ENCODE measurements at places on chromosomes 3 and 15.
A peak's percentile ranks its signal among the peaks of the same experiment; 100 is the strongest.

DNA sequence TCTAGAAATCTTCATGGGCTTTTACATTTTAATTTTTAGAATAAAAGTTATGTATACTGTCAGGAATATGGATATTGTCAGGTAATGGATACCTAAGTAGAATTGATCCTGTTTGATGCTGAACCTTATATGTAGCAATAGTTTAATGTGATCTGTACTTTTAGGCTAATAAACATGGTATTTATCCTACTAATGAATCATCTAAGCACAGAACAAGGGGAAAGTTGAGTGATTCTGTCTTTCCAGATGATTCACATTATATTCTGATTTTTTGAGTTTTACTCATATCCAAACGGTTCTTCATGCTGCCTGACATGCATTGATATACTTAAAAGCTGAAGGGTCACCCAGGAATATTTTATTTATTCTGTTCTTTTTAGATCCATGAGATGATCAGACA is 34.5 kb downstream of the FANCI start:
- no peak for DNase-seq

DNA sequence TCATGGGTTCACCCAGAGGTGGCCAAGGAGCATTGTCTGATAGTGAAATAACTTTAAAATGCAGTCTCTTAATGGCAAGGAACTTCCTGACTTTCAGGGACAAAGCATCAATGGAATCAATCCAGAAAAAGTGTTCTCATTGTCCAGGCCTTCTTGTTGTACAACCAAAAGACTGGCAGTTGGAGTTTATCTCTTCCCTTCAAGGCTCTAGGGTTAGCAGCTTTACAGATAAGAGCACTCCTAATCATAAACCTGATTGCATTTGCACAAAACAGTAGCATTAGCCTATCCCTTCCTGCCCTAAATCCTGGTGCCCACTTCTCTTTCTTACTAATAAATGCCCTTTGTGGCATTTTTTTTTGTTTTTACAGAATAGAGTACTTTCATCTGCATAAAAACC is 43.3 kb upstream of the VIPR1 start:
- DNase-seq = no peak

GRCh38 chr3:9206287-9206686 is 43.2 kb downstream of the SRGAP3 start:
- no peak for DNase-seq

GRCh38 chr3:46094506-46094905 is 67.2 kb upstream of the XCR1 start:
- DNase-seq = no peak

GRCh38 chr15:77042955-77043920 is 27.7 kb downstream of the TSPAN3 start:
- no peak for DNase-seq

- no peak for DNase-seq
Measured at GRCh38 chr3:130649061-130649654, 97.5 kb downstream of the PIK3R4 start.

GRCh38 chr3:23206366-23206765 is 3.2 kb downstream of the UBE2E2 start:
- DNase-seq = no peak

GRCh38 chr15:59339252-59339672 is 33.4 kb downstream of the MYO1E start:
- DNase-seq = no peak

DNA sequence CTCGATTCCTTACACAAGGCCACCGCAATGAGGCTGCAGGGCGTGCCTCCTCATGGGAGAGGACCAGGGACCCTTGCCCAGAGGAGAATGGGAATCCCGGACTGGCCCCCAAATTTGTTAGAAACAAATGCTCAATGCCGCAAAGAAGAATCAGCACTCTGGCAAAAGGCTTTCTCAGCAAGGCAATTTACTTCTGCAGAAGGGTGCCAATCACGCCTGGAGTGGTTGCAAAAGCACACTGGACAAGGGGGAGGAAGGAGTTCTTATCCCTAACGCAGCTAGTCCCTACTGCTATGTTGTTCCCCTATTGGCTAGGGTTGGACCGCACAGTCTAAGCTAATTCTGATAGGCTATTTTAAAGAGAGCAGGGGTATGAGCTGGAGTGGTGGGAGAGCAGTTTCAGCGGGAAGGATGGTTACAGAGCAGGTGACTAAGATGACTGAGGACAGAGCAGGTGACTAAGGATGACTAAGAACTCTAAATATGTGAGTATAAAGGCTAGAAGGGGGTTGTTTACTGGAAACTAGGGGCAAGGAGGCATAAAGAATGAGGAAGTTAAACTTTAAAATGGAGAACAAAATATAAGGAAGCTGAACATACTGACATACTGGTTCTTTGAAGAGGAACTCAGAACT is 48.5 kb downstream of the KATNBL1 start:
- DNase-seq = no peak

DNA sequence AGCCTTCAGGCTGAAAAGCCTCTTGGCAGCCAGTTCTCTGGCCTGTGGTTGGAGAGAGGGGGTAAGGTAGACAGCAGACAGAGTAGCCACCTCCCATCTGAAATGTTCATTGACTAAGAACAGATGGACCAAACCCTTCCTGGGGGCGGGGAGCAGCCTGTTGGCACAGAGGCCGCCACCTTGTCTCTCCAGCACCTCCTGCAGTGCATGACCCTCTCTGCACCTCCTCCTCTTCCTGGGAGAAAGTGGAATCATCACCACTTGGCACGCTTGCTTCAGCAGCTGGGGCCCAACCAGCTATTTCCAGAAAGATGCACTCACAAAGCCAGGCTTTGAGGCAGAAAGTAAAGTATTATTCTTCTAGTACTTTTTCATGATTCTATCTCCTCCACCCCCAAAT is 313.4 kb upstream of the CHRM5 start:
- DNase-seq = no peak

- DNase-seq = no peak
Measured at GRCh38 chr3:32954506-32954905, 3.1 kb downstream of the CCR4 start.

GRCh38 chr15:39585871-39586301 is 5.0 kb downstream of the THBS1 start:
- no peak for DNase-seq

DNA sequence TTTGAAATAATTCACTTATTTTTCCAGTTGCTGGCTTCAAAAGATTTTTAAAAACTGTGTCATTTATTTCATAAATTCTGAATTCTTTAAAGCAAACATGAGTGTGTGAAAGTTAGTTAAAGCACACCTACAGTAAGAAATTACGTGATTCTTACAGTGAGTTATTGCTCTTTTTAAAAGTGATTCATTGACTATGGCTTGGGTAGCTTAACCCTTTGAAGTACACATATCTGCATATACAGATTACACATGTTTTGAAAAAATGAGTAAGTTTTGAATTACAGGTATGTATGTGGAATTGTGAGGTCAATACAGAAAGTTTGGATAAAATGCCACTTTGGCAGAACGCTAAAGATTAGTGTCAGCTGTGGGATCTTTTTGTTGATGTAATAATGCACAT is 64.5 kb upstream of the MBNL1 start:
- DNase-seq = no peak

GRCh38 chr3:178454726-178455125 is 81.5 kb upstream of the KCNMB2 start:
- DNase-seq = no peak

- DNase-seq = no peak
Measured at GRCh38 chr15:23518104-23518503, 47.4 kb upstream of the MKRN3 start.

DNA sequence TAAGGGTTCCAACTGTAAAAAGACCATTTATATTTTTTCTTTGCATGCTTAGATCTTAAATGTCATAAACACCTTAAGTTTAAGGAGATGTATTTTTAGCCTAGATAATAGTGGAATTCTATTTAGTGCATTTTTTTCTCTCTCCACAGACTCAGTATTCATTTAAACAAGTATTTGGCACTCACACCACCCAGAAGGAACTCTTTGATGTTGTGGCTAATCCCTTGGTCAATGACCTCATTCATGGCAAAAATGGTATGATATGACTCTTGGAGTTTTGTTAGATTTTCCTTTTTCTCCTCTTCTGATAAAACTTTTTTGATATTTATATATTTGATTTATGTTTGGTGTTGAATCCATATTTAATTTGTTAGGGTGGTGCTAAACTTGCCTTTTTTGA is 7.3 kb downstream of the KIF23 start:
- DNase-seq = no peak

DNA sequence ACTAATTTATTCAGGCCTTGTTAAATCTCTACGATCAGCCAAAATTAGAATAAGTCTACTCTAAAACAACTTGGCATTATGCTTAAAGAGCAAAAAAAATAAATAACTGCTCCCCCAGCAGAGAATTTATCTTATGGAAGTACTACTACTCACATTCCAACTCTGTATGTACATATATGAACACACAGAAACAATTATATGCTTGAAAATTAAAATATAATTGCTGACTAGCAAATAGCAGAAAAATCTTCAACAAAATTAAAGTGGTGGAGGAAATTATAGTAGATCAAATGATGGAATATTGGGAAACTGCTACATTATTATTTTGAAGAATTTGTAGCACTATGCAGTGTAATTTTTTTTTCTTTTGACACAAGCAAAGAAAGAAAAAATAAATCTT is 580.9 kb downstream of the MECOM start:
- DNase-seq = no peak

DNA sequence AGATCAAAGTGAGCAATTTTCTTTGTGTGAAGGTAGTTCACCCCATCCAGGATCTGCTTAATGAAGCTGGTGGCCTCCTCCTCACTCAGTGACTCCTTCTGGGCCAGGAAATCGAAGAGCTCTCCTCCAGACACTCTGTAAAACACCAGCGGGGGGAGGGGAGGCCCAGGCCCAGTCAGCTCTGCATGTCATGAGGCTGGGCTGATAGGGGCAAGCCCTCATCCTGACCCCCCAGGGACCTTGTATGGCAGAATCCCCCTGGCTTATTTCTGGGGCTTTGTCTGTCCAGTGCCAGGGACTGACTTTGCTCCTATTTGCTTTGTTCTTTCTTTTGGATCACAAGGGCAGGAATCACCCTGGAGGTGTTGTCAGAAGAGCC is 74.9 kb downstream of the DAPK2 start:
- no peak for DNase-seq

GRCh38 chr3:18900994-18901393 is 247.3 kb upstream of the KCNH8 start:
- DNase-seq = no peak

- DNase-seq = no peak
Measured at GRCh38 chr3:51381333-51381705, 3.8 kb upstream of the MANF start.

- DNase-seq = no peak
Measured at GRCh38 chr15:101447168-101447533, 42.4 kb downstream of the PCSK6 start.

GRCh38 chr3:127685708-127686511 is 13.2 kb downstream of the ABTB1 start:
- no peak for DNase-seq

DNA sequence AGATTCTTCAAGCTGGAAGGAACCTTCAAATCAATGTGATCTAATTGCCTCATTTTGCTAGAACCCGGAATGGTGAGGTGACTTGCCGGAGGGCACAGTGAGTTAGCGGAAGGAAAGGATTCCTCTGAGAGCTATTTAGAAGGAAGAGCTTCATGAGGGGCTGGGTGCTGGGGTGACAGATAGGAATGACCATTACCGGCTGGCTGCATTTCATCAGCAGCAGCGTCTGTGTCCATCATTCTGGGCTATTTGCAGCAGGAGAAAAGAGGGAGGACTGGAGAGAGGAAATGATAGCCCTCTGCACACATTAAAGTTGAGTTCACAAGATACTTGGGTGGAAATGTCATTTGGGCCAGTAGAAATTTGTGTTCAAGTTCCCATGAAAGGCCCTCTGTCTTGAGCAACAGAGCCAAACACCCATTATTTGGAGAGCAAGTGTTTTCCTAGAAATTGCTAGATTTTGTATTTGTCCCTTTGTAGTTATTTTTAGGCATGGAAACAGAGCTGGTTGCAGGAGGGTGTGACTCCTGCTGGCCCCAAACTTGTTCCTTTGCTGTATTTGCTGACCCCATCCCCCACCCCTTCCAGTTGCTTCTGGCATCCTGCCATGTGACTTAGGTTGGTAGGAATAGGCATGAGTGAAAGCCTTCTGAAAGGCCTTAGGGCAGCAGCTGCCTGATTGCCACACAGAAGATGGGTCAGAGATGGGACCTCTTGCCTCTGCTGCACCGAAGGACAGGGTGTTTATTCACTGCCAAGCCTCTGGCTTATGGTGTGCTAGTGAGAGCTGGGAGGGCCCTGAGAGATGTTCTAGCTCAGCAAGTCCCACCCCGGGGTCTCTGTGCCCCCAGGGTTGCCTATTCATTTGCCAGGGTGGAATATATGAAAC is 87.5 kb upstream of the PLXNA1 start:
- DNase-seq = no peak

DNA sequence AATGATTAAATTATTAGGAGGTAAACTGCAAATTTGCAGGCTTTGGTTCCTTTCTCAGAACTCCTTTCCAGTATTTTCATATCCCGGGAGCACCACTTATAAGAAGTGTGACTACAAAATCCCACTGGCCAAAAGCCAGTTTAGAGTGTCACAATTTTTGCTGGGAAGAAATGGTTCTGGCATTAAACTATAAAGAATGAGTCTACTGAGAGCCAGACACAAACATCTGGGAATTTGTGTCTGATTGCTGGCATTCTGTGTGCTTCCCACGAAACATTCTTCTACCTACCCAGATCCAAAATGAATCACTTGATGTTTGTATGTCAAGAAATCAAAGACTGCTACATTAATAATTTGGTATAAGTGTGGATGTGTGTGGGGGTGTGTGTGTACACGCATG is 82.8 kb downstream of the DUT start:
- DNase-seq = peak; percentile 72

- no peak for DNase-seq
Measured at GRCh38 chr15:48683991-48684765, 38.7 kb upstream of the FBN1 start.

DNA sequence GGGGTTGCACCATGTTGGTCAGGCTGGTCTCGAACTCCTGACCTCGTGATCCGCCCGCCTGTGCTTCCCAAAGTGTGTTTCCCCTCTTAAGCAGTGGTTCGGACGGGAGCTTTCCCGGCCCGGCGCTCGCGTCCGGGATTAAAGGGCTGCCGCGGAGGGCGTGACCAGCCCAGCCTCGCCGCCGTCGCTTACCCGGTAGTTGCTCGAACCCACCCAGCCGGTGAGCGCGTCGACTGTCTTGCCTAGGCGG is 513 bp downstream of the CLASP2 start:
- no peak for DNase-seq

DNA sequence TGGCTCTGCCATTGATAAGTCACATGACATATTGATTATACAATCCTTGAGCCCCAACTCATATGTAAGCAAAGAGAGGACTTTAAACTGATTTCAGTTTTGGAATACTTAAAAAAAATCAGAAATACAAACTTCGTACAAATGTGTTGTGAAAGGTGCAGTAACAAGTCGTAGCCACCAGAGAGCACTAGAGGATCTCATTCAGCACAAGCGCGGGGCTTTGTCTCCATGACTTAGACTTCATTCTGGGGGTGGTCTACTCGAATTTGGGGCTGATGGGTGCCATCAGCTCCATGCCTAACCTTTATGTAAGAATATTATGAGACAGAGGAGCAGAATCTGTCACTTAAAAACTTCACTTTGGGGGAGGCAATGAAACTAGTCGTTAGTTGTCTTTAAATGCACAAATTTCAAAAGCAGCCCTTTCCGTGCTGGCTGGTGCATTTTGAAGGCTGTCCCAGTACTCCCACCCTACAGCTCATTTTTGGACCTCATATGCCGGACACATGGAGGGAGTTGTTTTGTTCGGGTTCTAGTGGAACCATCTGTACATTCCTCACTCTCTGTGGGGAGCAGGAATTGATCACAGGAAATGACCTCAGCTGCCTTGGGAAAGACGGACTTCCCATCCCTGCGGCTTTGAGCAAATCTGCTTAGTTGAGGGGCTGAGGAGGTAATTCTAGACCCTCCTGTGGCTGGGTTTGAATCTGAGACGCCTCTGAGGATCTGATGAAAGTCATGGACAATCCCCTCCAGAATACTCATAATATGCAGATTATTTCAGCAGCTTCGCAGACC is 27.5 kb upstream of the MASP1 start:
- DNase-seq = peak; percentile 70

Measured in fibroblast of skin of left biceps (primary cell).